Hypothalamus (tissue), 51 donors: ENCODE measurements at places on chromosomes 4 and X.
A peak's percentile ranks its signal among the peaks of the same experiment; 100 is the strongest.

DNA sequence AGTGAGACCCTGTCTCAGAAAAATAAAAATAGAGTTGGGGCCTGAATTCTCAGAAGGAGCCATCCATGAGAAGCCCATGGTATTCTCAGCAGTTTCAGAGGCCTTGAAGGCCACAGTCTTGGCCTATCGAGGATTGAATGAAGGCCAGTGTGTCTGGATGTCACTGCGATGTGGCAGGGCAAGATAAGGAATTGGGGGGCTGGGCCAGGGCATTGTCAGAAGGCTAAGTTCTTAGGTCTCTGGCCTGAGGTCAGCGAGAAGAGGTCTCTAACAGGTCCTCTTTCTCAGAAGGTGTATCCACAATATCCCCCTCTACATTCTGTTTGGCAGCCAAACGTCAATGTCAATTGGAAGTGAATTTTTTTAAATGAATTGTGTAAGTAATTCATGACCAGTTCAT is 5.7 kb downstream of the ZNF275 start:
- no peak for DNase-seq

- no peak for DNase-seq
Measured at GRCh38 chrX:49292400-49293362, 10.8 kb upstream of the GAGE10 start.

GRCh38 chr4:147625733-147626132 is 8.5 kb downstream of the TMEM184C start:
- DNase-seq = no peak

DNA sequence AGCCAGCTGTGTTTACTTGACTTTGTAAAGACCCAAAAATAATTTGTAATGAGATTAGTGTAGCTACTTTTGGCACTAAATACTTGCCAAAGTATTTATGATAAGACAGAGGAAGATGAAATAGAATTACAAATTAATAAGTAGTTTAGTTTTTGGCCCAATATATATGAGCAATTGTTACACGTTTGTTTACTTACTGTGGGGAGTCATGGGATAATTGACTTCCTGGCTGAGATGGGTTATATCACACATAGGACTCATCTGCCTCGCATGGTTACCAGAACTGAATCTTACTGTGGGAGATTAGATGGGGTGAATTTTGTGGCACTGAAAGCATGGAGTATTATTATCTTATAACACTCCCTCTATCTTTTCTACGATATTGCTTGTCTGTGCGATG is 66.6 kb downstream of the INTS12 start:
- DNase-seq = no peak

DNA sequence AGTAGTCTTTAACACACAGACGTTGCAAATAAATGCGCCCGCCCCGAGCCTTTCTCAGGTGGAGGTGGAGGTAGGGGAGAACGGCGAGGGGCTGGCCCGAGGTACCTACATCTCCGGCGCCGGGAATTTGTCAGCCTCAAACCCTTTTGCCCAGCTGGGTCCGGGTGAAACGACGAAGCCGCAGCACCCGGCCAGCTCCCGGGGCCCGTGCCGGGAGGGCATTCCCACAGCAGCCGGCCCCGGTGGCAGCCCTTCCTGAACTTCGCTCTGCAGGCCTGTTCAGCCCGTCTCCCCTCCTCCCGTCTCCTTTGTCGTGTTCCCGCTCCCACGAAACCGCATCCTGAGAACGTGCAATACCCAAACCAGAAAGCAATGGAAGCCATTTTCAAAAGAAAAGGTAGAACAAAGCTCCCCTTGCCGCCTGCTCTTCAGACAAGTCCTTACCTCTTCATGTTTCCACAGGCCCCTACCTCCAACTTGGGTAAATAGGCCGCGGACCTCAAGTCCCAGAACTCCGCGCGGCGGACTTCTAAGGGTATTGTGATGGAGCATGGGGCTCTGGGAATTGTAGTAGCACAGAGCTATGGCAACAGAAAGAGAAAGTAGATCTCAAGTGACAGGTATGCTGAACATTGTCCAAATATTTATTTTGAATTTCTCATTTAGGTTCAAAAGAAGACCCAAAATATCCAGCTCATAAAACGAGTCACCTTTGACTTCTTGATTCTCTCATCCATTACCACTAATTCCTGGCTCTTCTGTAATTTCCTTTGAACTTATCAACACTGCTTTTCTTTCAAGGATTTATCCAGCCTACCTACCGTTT is at the start of gene RBM41:
TSS of gene RBM41 (minus strand) at position 501 of the 826 bp plus-strand sequence. CDS start at position 452, 49 bp downstream.
- peak; percentile 59 for DNase-seq

GRCh38 chr4:170047771-170048354 is 21.7 kb upstream of the MFAP3L start:
- DNase-seq = peak; percentile 3

DNA sequence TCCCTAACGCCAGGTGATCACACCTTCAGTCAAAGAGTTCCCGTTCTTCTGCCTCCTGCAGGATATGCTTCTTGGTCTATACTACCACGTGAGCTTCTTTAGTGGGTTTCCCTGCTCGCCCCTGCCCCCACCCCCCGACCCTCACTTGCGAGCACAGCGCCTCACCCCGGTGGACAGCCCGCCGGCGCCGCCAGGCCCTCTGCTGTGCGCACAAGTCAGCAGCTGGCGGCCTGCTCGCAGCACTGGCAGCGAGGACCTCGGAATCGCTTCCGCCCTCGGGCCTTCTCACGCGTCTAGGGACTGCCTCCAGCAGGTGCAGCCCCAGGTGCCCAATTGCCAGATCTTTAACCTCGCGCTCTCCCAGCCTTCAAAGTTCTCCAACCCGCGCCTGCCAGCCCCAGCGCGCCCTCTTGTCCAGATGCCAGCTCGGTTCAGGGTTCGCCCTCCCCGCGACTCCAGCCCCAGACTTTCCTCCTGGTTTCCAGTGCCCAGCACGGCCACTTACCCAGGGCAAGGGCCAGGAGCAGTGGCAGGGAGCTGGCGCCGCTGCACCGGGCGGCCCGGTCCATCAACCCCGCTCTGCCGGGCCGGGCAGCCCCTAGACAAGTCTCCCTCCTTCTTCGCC is 454 bp downstream of the BTC start:
- peak; percentile 18 for DNase-seq
